ENCODE measurements at places on chromosomes 7 and 10.
A peak's percentile ranks its signal among the peaks of the same experiment; 100 is the strongest.

DNA sequence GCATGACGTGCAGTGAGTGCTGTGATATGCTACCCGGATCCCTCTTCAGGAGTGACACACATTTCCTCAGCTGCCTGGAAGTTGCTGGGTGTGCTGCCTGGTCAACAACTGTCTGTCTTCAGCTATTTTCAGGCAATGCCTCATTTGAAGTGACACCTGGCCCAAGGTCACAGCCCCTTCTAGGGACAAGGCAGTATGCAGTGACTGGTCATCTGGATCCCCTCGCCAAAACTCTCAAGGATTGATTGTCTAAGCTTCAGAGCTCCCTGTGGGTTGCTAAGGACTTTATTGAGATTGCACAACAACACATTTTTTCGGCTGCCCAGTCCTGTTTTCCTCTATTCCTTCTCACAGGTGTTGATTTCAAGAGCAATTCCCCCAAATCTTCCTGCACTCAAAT, 108.8 kb downstream of the GNAI1 start:
- no peak for DNase-seq

GRCh38 chr10:8349610-8350249, 295.2 kb downstream of the GATA3 start:
- no peak for DNase-seq

DNA sequence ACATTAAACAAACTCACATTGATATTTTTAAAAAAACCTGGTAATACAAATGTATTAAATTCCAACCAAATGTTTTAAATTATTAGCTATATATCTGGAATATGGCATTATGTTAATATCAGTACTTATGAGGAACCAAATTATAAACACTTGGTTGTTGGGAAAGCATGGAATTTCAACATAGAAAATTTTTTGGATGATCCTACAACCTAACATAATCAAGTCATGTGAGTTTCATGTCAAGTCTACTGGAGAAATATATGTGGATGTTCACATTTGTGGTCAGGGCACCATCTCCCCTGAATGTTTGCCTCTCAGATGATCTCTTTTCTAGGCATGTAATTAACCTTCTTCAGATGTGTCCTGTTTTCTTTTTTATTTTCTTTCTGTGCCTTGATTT, 5.2 kb upstream of the POT1 start:
- DNase-seq: no peak

- no peak for DNase-seq
Observed at GRCh38 chr10:109887243-109887642, 36.1 kb downstream of the XPNPEP1 start.

DNA sequence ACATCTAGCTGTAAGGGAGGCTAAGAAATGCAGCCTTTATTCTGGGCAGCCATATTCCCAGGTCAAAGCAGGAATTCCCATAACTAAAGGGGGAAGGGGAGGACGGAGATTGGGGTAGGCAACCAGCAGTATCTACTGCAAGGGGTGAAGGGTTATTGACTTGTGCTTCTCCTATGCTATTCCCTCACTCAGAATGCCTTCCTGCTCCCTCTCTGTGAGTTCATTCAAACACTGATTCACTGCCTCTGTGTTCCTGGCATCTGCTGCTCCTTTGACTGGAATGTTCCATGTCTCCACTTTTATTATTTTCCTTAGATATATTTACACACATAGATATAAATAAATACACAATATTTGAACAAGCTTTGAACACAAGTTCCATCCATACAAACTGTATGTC, 11.1 kb downstream of the HTR7 start:
- DNase-seq: no peak

GRCh38 chr7:5773661-5774086, 7.8 kb downstream of the RNF216 start:
- DNase-seq: no peak

DNA sequence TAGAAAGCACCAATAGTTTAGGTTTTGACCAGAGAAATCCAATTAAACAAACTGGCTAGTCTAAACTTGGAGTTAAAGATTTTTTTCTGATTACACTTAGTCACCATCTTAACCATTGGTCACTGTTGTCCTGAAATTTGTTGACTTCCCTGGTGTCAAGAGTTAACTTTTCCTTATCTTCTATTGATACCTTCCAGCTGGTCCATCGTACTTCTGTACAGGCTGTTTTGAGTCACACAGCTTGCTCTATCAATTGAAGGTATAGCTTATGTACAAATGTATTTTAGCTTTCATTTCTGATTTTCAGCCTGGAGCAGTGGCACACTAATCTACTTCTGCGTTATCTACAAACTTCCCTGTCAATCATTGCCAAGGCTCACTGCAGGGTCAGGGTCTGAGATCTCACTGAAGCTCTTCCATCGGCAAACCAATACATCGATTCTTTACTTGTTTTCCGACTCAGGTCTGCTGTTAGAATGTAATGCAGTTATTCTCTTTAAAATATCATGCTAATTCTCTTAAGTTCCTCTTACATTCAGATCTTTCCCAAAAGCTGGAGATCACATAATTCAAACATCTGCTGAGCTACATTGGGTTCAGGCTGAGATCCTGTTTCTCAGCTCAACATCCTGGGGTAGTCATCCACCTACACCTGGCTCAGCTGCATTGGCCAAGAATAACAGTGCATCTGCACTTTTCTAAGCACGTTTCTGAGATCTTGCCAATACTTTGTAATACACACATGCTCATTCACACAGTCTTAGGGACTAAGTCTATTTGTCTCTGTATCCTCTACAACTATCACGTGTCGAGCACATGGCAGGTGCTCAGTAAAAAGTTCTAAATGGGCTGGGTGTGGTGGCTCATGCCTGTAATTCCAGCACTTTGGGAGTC, 11.3 kb downstream of the MRPS33 start:
- no peak for DNase-seq

GRCh38 chr7:2912684-2913439, 68.8 kb upstream of the GNA12 start:
- DNase-seq: no peak

DNA sequence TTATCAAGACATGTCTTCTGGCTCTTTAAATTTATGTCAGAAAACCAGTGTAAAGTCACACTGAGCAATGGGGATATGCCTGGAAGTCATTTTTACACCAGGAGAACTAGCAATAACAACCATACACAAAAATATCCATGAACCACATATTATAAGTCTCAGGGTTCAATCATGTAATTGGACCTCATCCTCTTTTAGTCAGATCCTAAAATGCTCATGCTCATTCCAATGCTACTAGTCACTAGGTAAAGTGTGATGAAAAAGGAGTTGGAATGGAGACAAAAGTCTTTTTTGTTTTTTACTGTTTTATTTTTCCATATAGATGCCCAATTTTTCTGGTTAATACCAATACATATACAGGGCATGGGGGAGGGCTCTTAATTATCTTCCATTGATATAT, 306.1 kb downstream of the DGKB start:
- no peak for DNase-seq

DNA sequence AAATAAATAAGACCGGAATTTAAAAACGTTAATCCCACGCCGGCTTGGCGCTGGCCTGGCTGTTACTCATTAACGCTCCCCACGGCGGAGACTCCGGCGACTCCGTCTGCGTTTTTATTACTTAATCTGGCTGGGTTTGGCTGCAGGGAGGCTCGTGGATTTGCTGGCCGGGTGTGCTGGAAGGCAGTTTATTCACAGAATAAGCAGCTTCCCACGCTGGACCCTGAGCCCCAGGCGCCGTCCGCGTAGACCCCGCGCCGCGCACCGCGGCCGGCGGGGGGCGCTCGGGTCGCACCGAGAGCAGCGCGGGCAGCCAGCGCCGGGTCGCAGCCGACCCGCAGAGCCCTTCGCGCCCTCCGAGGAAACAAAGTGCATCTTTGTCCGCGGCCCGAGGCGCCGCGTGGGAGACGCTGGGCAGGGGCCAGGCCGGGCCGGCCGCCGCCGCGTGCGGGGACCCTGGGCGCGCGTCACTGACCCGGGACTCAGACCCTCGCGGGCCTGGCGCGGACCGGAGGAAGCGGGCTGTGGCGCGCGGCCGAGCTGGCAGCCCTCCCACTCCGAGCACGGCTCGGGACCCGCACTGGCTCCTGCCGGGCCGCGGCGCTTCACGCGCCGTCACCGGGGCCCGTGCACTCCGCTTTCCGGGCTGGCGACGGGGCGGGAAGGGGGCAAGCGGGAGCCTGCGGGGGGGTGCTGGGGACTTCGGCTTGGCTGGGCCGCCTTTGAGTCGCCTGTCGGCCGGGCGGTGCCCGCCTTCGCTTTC, 587 bp upstream of the GRK5 start:
- peak; percentile 55 for DNase-seq

- DNase-seq: no peak
Observed at GRCh38 chr10:122636953-122637352, 62.7 kb downstream of the C10orf120 start.

- DNase-seq: no peak
Observed at GRCh38 chr7:101216860-101217387, 457 bp downstream of the PLOD3 start.

- no peak for DNase-seq
Observed at GRCh38 chr7:133682364-133683181, 429.7 kb downstream of the EXOC4 start.

DNA sequence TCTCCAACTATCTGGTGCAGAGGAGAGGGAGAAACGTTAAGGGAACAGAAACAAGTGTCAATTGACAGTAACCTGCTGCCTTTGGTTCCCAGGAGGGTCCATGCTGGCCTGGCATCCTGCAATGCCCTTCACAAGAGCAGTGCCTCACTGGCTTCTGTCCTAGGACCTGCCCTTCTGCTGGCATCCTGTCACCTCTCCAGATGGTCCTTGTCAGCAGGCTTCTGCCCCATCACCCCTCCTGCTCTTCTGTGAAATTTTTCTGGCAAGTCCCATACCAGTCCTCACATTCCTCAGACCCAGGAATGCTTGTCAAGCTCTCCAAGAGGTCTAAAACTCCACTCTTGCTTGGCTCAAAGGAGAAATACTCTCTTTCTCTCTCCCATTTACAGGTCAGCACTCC, 34.2 kb downstream of the C10orf67 start:
- DNase-seq: no peak
